ENCODE measurements at places on chromosomes 2 and 18. TPM values are rescaled to one million over a fixed set of nuclear protein-coding genes. Genes with fewer than 3 reads are reported as not detected.

GRCh38 chr2:30612371-30612770 lies 165.3 kb downstream of the LCLAT1 start:
- DNase-seq: no peak

DNA sequence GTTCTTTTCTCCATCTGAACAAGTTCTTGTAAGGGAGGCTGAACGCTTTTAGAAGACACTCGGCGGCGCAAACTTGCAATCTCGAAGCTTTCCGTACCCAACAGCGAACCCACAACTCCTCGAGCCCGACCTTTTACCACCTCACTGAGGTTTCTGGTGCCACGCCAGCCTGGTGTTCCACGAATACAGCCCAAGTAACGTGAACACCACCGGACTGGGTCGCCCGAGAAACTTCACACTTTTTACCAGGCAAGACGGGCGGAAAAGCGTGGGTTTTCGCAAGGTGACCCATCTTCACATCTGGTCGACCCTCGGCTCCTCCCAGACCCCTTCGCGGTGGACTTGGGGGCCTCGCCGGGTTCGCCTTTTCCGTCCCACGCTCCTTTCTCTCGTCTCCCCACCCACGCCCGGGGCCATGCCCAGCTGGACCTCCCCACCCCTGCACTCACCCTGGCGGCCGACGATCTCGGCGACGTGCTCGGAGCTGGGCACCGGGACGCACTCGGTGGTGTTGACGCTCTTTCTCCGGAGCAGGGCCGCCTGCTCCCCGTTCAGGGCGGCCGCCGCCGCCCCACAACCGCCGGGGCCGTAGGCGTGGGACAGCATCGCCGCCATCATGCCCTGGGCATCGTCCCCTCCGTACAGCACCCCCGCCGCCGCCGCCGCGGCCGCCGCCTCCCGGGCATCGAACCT lies 1.2 kb downstream of the MEX3C start:
- no peak for DNase-seq

Gene AQP12B
- polyA plus RNA-seq: not detected

- no peak for DNase-seq
Observed at GRCh38 chr18:12416098-12416729, 8.5 kb downstream of the PRELID3A start.

DNA sequence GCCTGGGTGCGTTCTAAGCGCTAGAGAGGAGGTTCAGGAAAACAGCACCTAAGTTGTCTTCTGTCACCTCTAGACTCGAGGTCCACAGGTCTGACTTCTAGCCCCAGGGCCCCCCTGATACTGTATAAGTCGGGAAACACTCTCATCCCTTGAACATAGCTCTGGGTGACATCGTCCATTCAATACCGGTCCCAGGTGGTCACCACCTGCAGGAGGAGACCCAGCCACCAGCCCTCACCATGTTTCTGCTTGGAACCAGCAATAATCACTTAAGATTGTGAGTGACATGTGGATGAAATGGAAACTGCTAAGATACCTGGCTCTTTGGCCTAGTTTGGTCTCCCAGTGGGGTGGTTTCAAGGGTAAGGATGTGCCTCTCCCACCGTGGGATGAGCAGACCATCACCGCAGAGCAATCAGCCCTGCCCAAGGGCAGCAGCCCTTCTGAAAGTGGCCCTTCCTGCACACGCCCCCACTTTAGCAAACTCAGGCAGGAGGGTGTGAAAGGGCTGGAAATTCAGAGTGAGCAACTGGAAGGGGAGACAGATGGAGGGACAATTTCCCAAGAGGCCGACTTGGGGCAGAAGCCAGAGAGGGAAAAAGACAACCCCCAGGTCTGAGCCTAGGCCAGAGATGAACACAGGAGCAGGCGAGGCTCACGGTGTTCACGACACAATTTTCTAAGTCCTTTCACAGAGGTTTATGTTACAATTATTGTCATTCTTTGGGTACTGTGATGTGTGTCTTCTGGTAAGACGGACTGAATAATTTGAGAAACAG lies 95.2 kb downstream of the ZNF516 start:
- DNase-seq: no peak

DNA sequence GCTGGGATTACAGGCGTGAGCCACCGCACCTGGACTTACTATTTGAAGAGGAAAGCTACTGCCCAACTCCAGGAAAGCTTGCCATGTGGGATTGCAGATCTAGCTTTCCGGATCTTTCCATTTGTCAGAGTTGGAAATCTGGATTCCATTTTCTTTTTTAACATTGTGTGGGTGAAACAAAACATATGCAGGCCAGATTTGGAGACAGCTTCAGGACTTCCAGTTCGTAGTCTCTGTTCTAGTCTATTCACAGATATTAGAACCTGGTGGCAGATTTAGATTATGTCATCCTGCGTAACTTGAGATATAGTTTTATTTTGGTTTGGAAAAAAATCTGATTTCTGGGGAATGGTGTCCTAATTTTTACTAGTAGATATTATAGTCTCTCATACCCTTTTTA lies 70.5 kb downstream of the ZNF236 start:
- no peak for DNase-seq

Gene KLF7
- 22.1 TPM for polyA plus RNA-seq

Gene DQX1
- 0.02 TPM for polyA plus RNA-seq

- no peak for DNase-seq
Observed at GRCh38 chr18:26864658-26865057, 849 bp downstream of the AQP4 start.

GRCh38 chr2:12903272-12903671 lies 186.5 kb downstream of the TRIB2 start:
- no peak for DNase-seq

- no peak for DNase-seq
Observed at GRCh38 chr2:77566131-77566530, 44.0 kb upstream of the LRRTM4 start.

DNA sequence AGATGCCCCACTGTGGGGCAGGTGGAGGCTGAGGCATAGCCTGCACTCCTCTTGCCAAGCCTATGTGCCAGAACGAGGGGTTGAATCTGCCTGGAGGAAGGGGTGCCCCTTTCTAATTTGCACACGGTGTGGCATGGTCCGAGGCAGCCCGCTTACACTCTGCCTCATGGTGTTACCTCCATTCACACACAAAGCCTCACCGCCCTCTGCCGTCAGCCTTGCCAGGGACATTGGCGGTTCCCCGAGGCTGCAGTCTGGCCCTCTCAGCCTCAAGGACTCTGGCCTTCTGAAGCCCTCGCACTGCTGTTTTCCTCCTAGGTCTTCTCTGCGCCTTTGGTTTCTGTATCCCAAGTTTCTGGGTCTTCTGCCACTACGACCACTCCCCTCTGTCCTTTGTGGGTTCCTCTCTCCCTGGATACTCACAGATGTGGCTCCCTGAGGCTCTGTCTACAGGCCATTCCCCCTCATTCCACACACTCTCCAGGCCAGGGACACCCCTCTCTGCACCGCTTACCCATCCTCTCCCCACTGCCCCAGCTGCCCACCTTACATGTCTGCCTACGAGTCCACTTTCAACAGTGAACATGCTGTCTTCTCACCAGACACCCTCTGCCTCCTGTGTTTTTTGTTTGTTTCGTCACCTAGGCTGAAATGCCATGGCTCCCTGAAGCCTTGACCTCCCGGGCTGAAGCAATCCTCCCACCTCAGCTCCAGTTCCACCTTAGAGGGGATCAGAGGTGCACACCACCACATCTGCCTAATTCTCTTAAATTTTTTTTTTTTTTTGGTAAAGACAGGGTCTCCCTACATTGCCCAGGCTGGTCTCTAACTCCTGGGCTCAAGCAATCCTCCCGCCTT lies 7.9 kb upstream of the ASPRV1 start:
- no peak for DNase-seq

- no peak for DNase-seq
Observed at GRCh38 chr2:33288011-33288410, 188.4 kb upstream of the RASGRP3 start.

DNA sequence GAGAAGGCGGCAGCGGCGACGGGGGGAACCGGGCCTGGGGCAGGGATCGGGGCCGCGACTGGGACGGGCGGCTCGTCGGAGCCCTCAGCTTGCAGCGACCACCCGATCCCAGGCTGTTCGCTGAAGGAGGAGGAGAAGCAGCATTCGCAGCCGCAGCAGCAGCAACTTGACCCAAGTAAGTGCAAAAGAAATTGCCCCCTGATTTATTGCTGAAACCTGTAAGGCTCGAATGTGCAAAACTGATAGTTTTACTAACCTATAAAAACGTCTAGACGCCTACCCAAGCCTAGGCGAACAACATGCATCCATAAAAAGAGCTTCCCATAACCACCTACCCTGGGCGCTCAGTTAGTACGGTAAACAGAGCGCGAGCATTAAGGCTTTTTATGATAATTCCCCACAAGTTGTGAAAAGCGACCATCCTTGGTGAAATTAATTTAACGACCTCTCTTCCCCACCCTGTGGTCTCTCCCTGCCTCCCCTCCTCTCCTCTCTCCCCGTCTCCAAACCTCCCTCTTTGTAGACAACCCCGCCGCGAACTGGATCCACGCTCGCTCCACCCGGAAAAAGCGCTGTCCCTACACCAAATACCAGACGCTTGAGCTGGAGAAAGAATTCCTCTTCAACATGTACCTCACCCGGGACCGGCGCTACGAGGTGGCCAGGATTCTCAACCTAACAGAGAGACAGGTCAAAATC lies 1.0 kb downstream of the HOXD9 start:
- DNase-seq: no peak

DNA sequence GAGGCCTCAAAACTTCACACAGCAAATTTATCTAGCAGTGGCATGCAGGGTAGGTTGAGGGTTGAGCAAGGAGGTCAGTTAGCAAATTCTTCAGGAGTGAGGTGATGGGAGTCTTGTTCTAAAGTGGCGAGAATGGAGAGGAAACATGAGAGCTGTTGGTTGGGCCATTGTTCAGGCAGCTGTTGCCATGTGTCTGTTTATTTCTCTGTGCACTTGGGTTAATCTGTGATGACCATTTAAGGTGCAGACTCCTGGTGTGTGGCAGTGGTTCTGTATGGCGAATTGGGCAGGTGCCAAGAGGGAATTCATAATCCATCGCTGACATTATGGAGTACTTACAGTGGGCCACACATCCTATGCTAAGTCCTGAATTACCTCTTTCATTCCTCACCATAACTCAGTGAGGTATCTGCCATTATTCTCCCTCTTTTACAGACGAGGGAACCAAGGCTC lies 30.4 kb downstream of the TMEM178A start:
- peak; percentile 80 for DNase-seq

GRCh38 chr2:158989165-158989564 lies 20.7 kb downstream of the TANC1 start:
- DNase-seq: no peak

DNA sequence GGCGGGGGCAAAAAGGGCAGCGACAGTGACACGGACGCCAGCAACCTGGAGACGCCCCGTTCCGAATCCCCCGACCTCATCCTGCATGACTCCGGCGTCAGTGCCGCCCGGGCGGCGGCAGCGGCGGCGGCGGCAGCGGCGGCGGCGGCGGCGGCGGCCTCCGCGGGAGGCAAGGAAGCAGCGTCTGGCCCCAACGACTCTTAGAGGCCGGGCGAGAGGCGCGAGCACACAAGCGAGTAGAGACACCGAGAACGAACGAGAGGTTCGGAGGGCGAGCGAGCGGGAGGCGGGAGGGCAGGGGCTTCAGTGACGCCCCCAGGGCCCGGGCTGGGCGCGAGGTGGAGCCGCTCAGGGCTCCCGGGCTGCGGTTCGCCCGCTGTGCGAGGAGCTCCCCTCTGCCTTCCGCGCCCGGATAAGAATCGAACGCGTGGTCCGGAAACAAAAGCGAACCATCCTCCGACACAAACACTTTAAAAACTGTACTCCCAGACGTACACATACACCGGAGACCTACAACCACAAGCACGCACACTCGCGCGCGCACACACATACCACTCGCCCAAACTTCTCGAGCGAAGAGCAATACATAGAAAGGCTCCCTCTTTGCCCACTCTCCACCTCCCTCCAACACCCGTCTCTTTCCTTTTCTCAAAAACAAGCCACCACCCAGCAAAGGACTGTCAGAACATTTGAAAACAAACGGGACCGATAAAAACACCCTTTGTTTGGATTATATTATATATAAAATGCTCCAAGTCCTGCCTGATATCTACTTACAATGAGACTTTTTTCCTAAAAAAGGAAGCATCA lies 2.8 kb downstream of the SP9 start:
- no peak for DNase-seq

Gene SERPINB13
- not detected for polyA plus RNA-seq

Gene TTR
- not detected for polyA plus RNA-seq

Gene COLEC11
- polyA plus RNA-seq: 0.68 TPM

- no peak for DNase-seq
Observed at GRCh38 chr2:17757321-17757720, 3.4 kb downstream of the GEN1 start.

GRCh38 chr2:109193807-109194619 lies 65.0 kb downstream of the SH3RF3 start:
- no peak for DNase-seq

GRCh38 chr2:46872902-46873603 lies 42.6 kb downstream of the MCFD2 start:
- no peak for DNase-seq

Gene ANKRD30BL
- polyA plus RNA-seq: not detected

- DNase-seq: no peak
Observed at GRCh38 chr2:202023198-202023903, 10.3 kb upstream of the FZD7 start.

DNA sequence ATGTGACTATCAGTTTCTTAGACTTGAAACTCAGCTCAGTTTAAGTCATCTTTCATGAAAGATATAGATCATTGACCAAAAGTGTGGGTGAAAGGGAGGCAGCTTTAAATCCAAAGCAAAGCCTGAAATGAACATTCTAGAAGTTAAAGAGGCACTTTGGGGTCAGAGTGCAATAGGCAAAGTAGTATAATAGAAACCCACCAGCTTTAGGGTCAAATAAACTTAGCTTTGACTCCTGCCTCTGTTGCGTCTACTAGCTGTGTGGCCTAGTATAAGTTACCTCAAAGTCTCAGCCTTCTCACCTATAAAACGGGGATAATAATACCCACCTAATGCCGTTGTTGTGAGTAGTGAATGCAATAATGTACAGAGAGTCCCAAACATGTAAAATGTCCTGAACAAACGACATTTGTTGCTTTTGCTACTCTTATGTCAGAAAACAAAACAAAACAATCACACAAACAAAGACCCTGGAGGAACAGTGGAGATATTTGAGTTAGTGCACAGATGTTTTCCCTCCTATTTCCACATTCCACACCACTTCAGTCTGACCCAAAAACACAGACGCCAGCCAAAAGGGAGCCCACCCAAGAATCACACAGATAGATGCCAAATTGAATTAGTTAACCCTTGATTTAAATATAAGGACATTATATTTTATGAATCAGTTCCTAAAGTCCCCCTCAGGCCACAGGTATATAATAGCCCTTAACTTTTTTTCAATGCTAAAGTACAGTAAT lies 657.0 kb downstream of the ARHGAP15 start:
- DNase-seq: no peak

- no peak for DNase-seq
Observed at GRCh38 chr2:23520256-23520655, 135.3 kb downstream of the KLHL29 start.

All from AG04450 (cell line).